Thymus (tissue), 14 donors: ENCODE measurements at places on chromosomes 2 and 18.

DNA sequence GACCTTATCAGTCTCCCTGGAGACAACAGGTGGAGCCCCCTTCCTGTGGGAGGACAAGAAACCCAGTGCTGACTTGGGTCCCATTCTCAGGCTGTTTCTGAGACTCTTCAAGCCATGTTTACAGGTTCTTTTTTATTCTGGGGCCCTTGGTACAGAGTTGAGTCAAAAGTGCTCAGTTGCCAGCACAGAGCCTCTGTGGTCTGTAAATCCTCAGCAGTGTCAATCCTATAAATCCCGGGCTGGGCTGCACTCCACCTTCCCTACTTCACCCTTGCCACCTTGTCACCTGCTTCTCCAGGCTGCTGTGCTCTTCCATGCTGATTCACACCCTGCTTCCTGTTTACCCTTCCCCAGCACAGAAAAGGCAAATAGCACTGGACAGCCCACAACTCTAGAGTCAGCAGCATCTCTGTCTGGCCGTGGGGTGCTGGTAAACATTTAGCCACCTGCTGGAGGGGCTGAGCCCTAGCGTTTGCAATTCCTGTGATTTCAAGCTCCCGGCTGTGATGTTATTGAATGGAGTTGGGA, 74.7 kb downstream of the TNFRSF11A start:
- no peak for DNase-seq

DNA sequence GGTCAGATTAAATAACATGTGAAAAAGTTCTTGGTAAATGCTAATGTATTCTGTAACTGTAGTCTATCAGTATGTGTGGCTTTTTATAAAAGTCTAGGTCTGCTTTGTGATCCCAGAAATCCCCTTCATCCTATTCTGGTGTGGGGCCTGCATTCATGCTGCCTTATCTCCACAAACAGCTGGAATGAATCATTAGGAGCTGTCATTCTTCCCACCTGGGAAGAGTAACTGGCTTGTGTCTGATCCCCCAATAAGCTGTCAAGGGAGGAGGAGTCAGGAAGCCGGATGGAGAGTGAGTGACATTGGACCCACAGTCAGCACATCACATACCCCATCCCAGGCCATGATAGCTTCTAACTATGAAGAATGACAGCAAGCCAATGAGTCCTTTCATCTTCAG, 81.1 kb upstream of the EPHA4 start:
- no peak for DNase-seq

- no peak for DNase-seq
These were observed 257.5 kb upstream of the FN1 start for GRCh38 chr2:215693193-215693998.

DNA sequence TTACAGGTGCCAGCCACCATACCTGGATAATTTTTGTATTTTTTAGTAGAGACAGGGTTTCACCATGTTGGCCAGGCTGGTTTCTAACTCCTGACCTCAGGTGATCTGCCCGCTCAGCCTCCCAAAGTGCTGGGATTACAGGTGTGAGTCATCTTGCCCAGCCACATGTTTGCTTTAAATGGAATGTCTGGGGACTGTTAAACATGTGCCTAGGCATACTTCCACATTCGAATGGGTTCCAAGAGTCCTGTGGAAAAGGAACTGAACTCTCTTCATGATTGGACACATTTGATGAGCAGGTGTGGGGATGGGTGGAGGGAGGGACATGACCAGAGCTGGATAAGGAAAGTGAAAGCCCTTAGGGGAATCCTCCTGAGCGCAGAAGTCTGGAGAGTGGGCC, 58.4 kb upstream of the GREB1L start:
- DNase-seq: no peak

DNA sequence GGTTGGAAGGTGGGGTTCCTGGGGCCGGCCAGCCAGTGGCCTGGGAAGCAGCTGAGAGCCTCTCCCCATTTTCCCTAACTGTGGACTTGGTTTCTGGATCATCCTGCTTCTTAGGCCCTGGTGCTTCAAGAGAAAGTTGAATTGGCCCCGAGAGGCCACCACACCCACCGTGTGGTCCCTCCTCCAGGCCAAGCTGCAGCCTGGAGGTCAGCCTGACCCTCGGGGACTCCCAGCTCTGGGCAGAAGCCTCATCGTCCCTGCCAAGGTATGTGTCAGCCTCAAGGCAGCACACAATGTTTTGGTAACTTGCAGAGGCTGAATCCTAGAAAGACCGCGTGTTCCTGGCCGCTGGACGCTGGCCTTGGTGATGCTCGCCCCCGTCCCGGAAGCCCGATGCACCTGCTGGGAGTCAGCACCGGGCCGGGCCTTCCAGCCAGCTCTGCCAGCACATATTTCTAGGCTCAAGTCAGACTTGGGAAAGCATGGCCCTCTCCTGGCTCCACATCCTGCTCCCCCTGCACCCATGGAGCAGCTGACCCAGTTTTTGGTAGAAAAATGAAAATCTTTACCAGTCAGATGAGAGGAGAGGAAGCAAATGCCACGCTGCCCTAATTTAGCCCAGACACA, 72.6 kb downstream of the ACTR2 start:
- no peak for DNase-seq
